ENCODE measurements at places on chromosomes 4 and X.
A peak's percentile ranks its signal among the peaks of the same experiment; 100 is the strongest.

GRCh38 chr4:25120146-25120940 lies 39.9 kb downstream of the SEPSECS start:
- DNase-seq: no peak

DNA sequence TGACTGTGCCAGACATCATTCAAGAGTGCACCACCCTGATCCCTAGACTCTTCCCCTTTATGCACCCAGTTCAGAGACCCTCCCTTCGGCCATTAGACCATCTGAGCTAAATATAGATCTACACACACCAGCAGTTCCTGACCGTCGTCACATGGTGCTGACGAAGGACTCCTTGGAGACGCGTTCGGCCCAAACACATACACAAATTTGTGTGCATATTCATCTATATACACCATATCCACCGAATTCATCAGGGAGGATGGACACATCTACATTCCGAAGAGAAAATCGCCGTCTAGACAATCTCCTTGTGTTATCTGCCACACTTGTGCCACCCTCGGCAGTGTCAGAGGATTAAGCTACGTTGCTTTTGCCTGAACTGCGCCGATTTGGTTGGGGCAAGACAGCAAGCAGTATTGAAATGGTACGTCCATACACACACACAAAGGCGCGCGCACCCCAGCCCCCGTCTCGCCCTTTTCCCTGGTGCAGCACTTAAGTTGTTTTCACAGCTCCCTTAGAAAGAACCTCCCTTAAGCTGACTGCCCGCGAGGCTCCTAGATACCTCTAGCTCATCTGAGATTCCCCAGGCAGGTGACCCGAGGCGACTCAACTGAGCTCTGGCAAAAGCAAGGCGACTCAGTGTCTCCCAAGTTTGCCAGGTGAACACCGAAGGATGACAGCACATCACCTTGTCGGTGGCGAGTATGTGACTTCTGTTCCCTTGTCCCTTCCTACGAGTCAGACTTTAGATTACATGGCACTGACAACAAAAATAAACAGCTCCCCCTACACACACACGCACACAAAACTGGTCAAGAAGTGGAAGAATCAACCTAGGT lies 1.0 kb downstream of the RASGEF1B start:
- peak; percentile 17 for DNase-seq

DNA sequence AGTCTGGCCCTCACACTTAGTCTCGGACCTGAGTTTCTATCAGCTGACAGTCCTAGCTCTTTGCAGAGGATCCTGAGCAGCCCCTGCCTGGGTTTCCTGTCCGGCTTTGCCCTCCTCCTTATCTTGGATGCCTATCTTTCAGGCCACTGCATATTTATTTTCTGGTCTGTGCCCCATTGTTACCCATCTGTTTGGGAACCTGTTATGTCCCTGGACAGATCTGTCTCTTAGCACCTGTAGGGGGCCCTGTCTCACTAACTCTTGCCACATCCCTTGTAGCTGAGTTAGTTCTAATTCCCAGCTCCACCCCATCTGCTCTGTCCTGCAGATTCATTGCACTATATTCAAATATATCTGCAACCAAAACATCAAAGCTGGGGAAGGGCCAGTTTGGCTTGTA lies 514.9 kb upstream of the LCORL start:
- DNase-seq: no peak

DNA sequence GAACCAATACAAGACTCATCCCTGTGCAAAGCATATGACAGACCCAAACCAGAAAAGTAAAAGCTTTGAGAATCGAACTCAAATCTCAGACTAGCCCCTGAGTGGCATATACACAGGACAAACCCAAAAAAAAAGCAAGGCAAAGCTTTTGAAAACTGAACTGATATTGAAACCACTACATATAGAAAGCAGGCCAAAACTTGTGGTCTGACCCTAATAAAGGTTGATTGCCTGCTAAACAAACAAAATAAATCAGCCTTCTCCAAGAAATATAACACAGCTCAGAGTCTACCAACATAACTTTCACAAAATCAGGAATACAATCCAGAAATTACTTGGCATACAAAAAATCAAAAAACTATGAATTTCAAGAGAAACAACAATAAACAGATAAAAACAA lies 40.3 kb downstream of the LRBA start:
- no peak for DNase-seq
